Mesenchymal stem cell (in vitro differentiated cells and primary cell): ENCODE measurements at places on chromosomes 5 and 9.

- no peak for DNase-seq
These were observed 59.1 kb downstream of the CDC42SE2 start for GRCh38 chr5:131322926-131323325.

DNA sequence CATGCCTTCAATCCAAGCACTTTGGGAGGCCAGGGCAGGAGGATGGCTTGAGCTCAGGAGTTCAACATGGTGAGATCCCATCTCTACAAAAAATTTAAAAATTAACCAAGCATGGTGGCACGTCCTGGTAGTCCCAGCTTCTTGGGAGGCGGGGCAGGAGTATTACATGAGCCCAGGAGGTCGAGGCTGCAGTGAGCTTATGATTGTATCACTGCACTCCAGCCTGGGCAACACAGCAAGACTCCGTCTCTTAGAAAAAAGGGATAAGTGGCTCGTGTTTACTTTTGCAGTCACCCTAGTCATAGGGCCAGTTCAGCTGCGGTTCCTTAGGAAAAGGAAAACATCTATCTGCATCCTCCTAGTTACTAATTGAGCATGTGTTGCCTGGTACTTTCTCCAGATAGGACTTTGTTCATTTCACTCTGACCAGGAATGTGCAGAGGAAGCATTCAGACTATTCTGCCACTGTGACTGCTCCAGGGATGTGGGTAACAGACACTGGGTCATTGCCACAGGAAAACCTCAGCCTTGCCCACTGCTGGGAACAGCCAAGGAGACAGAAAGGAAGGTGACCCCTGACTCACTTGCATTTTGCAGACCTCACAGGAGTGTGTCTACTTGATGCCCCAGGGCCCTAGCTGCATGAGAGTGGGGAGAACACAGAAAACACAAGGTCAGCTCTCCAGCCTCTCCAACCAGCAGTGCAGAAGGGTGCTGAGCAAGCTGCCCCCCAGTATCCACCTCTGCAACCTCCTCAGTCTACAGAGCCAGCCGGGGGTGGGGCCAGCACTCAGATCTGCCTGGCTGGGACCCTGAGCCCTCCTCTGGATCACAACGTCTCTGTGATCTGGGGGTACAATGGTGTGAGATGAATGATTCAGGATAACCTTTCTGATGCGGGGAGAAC is 33.9 kb upstream of the ALDH1B1 start:
- DNase-seq = no peak

DNA sequence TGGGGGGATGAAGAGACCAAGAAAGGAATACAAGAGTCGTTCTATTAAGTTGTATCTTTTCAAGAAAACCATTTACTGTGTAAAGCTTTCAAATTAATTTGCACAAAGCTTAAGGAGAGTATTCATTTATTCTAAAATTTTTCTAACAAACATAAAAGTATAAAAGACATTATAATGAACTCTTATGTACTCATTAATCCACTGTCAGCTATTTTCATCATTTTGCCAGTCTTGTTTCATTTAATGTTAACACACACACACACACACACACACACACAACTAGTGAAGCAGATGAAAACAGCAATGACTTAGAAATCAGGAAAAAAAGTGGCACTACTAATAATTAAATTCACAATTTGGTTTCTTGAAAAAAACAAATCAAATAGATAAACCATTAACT is 176.7 kb downstream of the TLE1 start:
- DNase-seq = no peak

DNA sequence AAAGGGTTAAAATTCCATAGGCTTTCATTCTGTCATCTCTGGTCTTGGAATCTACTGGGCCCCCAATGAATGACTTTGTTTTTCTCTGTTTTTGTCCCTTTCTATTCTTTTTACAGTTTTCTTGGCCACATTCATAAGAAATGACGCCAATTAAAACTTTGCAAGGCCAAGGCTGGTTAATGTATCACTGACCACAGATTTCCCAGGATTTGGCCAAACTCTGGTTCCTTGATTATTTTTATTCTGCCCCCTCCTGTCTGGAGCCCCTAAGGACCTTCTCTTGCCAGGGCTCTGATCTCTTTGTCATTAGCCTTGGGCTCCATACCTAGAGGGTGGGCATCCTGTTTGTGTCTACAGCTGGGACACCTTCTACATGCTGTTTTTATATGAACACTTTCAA is 388.9 kb upstream of the PAPPA start:
- no peak for DNase-seq

- peak; percentile 74 for DNase-seq
These were observed 1.3 kb upstream of the NNT start for GRCh38 chr5:43601454-43602260.

GRCh38 chr5:25544652-25545249 is 900.0 kb upstream of the CDH10 start:
- DNase-seq = peak; percentile 58

- no peak for DNase-seq
These were observed 4.6 kb upstream of the SERINC5 start for GRCh38 chr5:80260461-80260860.

DNA sequence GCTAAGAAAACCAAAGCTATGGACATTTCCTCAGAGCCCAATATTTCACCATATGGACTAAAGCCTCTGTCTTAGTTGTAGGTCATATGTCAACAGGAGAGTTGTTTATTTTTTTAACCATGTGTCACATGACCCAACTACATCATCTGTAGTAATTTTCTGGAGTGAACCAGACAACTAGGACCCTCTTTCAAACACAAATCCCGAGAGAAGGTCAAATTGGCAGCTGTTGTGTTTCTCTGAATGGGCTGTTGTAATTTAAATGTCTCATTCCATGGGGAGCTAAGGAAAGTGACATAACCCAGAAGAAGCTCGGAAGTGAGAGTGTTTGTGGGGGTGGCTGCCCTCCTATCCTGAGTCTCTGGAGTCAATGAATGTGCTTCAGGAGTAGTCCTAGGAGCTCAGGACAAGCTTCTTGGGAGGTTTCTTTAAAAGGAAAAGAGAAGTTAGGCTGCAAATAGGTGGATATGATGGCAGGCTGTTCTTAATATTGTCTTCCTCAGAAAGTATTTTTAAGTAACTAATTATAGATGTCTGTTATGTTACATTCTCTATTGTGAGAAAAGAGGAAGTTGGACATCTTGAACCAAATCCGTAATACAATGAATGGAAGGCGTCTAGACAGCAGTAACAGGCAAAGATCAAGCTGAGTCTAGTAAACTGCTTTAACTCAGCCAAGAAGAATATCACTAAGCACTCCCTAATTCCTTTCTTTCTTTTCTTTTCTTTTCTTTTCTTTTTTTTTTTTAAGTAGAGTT is 50.1 kb downstream of the TMEM167A start:
- peak; percentile 52 for DNase-seq

DNA sequence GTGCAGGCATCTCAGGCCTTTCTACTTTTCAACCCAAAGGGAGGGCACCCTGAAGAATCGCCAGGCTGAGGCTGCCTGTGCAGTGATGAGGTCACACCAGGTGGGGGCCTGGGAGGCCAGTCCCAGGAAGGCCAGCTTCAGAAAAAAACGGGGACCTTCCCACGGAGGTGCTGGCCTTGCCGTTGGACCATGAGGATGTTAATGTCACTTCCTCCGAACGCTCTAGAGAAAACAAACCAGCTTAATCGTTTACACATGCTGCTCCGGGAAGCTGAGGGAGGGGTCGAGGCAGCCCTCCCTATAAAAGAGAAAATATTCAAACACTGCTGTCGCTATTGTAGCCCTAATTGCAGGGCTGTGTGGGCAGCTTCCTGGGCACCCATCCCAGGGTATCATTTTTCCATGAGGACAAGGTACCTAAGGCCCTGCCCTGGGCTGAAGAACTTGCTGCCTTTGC is 27.0 kb downstream of the PTGES start:
- no peak for DNase-seq

DNA sequence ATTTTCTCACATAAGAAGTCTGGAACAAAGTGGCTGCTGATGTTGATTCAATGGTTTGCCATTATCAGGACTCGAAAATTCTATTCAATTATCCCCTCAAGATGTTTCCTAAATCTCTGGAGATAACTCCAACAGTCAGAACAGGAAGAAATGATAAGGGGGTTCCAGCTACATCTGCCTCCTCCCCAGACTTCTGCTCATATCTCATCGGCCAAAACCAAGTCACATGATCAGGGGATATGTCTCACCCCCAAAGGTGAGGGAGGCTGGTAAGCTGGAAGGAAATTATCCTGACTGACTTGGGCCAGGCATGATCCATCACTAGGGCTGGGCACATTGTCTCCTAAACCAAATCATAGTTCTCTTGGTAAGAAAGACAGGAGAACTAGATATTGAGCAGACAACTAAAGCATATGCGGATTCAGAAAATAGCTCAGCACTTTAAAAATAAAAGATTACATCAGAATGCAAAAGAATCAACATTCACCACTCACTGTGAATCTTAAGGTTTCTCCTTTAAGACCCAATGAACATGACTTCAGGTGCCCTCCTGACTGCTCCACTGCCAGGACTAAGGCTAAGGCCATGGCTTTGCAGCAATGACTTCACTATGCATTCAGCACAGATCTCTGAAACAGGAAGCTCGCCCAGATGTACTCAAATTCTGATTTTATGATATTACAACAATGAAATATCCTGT is 306.3 kb downstream of the ENC1 start:
- no peak for DNase-seq

DNA sequence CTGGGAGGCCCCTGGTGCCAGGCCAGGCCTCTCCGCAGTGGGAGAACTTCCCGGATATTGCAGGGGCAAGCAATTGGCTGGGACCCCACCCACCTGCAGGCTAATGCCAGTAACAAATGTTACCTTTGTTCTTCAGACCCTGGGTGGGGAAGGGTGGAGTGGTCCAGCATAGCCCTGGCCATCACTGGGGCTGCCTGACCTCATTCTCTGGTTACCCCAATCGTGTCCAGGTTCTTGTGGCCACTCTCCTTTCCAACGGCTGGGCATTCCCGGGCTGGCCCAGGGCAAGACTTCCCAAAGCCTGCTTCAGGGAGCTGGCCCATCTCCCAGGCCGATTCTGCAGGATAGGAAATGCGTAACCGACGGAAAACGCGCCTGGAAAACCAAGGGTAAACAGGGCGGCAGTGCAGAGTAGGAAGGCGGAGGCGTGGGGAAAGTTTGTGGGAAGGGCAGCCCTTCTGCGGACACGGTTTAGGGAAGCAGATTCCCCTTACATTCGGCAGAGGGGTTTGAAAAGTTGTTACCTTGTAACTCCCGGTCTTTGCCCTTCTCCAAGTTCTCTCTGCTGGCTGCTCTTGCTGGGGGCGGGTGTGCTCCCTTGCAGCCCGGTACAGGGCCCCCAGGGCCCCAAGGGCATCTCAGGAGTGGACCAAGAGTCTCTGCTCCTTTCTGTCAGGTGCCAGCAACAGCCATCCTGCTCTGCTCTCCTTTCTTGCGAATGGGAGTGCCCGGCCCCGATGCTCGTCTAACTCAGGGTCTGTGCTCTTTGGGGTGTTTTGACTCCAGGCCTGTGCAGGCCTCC is 3.5 kb downstream of the NRARP start:
- no peak for DNase-seq

GRCh38 chr5:180315762-180316212 is 23.9 kb upstream of the MAPK9 start:
- peak; percentile 50 for DNase-seq

GRCh38 chr9:119697996-119698395 is 328.8 kb upstream of the BRINP1 start:
- no peak for DNase-seq

DNA sequence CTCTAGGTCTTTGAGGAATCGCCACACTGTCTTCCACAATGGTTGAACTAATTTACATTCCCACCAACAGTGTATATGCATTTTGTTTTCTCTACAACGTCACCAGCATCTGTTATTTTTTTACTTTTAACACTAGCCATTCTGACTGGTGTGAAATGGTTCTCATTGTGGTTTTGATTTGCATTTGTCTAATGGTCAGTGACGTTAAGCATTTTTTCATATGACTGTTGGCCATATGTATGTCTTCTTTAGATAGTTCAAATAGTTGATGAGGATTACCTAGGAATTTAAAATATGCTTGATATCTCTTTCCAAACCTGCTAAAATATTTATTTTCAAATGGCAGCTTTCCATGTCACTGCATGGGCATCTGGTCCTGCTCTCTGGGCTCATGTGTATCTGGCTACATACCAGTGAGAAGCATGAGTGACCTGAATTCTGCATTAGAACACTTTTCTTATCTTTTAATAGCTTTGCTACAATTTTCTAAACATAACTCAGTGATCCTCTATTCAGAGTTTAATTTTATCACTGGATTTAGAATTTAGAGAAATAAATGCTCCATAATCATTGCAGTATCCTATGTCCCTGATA is 95.8 kb upstream of the ADAMTS16 start:
- DNase-seq = no peak

- DNase-seq = no peak
These were observed 92.2 kb downstream of the MRPL36 start for GRCh38 chr5:1707467-1707866.

GRCh38 chr5:150130493-150130922 is 25.1 kb downstream of the PDGFRB start:
- no peak for DNase-seq

GRCh38 chr9:35659340-35659739 is 1.2 kb downstream of the CCDC107 start:
- DNase-seq = peak; percentile 79

GRCh38 chr9:89478821-89479668 is 18.9 kb downstream of the SEMA4D start:
- DNase-seq = no peak

DNA sequence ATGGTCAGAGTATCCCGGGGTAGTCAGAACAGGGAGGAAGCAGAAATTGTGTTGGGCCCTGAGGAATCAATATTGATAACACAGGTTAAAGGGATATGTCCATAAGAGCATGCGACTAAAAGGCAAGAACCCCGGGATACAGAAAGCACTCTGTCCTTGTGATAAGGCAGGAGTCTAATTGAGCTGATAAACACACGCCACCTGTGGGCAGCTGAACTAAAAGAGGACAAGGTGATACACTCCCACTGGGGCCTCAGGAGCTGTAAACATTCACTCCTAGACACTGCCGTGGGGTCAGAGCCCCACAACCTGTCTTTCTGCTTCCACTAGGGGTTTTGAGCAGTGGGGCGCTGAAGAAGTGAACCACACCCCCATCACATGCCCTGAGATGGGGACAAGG is 144.7 kb upstream of the MPDZ start:
- no peak for DNase-seq

DNA sequence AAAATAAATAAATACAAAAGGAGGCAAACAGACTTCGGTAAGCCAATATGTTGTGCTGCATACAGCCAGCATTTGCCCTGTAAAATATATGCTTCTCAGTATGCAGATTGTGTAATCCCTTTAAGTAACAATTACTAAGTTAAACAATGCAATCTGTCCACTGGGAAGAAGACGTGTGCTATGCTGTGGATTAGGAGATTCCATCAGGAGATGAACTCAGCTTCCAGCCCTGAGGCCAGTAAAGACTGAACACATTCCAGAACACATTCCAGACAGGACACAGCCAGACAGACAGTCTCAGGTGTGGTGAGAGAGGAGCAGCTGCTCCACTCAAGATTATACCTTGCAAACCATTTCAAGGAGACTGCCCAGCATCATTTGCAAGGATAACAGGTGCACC is 97.8 kb downstream of the MPDZ start:
- DNase-seq = peak; percentile 10

DNA sequence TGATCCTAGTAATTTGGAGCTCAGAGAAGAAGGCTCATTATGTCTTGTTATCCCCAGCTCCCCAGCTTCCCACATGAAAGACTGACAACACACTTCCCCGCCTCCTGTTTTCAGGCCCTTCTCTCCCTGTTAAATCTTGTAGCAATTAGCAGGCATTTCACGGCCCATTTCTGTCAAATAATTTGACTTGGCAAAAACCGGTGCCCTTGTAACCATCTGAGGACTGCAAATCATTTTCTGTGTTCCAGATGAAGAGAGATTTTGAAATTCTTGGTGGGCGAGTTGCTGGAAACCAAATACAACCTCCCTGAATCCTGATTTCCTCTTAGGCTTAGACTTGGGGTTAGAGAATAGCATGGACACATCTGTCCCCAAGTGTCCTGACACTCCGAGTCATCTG is 109.7 kb downstream of the MSX2 start:
- no peak for DNase-seq
